ENCODE measurements at places on chromosomes 3 and 15.

DNA sequence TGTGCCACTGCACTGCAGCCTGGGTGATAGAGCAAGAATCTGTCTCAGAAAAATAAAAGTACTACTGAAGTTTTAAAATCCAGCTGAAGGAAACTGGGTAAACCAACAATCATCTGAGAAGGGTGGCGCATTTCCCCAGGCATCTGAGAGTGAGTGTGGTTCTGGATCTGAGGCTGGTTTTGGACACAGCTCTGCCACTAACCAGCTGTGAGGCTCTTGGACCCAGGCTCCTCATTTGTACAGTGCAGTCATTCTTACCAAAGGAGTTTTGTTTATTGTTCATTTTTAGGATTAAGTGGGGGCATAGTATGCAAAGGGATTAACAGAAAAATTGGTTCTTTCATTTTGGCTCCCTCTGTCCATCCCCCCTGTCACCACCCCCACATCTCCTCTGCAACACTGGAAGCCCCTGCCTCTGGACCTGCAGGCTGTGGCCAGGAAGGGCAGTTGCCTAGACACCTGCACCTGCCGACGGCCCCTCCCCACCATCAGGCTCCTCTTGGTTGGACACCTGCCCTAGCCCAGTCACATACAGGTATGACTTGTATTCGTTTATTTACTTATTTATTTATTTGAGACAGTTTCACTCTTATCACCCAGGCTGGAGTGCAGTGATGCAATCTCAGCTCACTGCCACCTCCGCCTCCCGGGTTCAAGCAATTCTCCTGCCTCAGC is 8.8 kb downstream of the NUP210 start:
- DNase-seq: no peak

GRCh38 chr15:59686389-59686788 is 2.7 kb downstream of the BNIP2 start:
- DNase-seq: no peak

DNA sequence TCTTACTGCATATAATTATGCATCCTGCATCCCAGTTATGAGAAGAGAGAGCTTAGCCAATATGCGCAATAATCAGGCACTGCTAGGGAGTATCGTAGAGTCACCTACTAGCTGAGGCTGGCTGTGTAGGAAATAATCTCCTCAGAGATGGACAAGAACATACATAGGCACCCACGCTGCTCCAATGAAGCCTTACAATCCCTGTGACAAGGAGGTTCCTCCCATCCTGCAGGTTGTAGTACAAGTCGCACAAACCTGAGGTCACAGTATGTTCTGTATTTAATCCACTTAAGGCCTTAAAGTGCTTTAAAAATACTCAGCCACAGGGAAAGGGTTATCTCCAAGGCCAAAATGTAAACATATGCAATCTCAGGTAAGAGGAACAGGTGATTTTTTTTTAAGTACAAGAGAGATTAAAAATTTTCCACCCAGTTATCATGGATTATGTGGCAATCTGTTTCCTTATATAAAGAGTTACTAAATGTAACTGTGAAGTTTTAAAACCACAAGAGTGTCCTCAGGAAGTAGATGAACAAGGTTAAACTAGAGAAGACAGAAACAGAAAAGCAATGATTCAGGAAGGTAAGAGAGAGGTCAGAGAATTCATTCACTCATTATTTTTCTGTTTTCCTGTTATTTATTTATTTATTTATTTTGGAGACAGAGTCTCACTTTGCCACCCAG is 7.5 kb upstream of the COLQ start:
- DNase-seq: no peak

- DNase-seq: no peak
These were observed 64.5 kb downstream of the GRIP2 start for GRCh38 chr3:14475621-14476020.

DNA sequence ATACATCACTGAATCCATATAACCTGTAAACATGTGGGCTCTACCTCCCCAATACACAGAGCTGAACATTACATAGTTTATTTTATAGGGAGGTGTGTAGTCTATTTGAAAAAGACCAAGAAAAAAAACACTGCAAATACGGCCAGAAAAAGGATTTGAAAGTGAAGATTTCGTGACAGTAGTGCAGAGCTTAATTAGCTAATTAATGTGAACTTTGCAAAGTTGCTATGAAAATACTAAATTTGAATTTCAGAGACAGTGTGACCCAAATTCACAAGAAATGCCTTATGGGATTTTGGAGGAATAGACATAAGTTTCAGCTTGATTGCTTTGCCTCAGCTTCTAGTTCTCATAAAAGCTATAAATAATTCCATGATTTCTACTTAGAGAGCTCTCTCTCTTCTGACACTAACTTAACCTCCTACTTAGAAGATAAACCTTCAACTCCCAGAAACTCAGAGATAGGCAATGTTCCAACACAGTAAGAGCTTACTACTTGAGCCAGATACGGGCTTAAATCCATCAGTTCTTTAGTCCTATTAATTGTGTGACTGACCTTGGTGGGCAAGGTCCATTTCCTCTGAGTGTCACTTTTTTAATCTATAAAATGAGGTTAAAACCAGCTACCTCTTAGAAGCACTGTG is 87.3 kb upstream of the THBS1 start:
- DNase-seq: no peak

- no peak for DNase-seq
These were observed 114.0 kb upstream of the RGMA start for GRCh38 chr15:93203036-93203435.

- DNase-seq: no peak
These were observed 1.9 kb upstream of the MEX3B start for GRCh38 chr15:82047453-82048400.

DNA sequence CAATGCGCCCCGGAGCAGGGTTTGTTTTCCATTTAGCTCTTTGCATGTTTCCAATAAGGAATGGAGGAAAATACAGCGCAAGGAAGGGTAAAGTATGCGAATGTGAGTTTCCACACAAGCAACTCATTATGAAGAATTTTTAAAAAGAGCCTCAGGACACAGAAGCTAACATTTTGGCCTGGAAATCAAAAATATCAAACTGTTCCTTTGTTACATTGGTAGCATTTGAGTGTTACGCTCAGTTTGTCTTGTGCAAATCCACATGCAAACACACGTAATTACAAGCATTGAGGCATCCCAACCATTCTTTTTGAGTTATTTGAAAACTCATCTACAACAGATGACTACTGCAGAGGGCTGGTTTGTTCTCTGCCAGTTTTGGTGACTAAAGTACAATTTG is 93.0 kb upstream of the SNRPA1 start:
- no peak for DNase-seq

- no peak for DNase-seq
These were observed 331.1 kb downstream of the C3orf38 start for GRCh38 chr3:88480822-88481221.

GRCh38 chr3:133833267-133833666 is 27.7 kb downstream of the SRPRB start:
- no peak for DNase-seq

Measured in stimulated activated CD4-positive, alpha-beta T cell treated with anti-CD3 and anti-CD28 coated beads, Interleukin-4, amount 100 ng/mL, for 1 hour (primary cell).